ENCODE measurements at places on chromosomes 2 and 18. TPM values are rescaled to one million over a fixed set of nuclear protein-coding genes. Genes with fewer than 3 reads are reported as not detected.
A peak's percentile ranks its signal among the peaks of the same experiment; 100 is the strongest.

DNA sequence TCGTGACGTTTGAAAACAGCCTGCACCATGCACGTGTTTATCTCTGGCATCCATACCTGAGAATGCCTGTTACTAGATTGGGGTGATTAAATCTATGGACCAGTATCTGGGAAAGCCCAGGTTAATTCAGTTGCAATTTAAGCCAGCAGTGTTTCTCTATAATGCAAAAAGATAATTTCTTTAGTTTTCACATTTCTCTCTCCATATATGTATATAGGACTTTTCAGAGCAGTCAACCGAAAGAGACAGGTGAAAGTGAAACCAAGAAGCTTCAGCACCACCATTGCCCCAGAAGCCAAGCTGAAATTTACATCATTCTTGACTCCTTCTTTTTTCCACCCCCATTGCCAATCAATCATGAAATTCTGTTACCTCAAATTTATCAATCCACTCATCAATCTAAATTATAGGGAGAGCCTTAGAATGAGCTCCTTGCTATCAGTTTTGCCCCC, 2.7 kb upstream of the LRP2 start:
- H3K36me3 ChIP-seq: no peaks in the 10 kb centered on the region
- peaks cover 28% of the 10 kb centered on the region for H3K4me1 ChIP-seq
- peaks cover 72% of the 10 kb centered on the region for H3K27me3 ChIP-seq
- H3K27ac ChIP-seq: no peak overlapping the region

GRCh38 chr2:47070920-47071824, 83.9 kb downstream of the STPG4 start:
- no peaks in the 10 kb centered on the region for H3K36me3 ChIP-seq
- H3K4me1 ChIP-seq: peaks cover 42% of the 10 kb centered on the region
- no peak overlapping the region for H3K4me3 ChIP-seq
- no peaks in the 10 kb centered on the region for H3K27me3 ChIP-seq
- peak overlapping the region; percentile 88 for H3K27ac ChIP-seq

- H3K4me1 ChIP-seq: peaks cover 18% of the 10 kb centered on the region
- no peak for DNase-seq
- no peak overlapping the region for H3K4me3 ChIP-seq
- H3K27me3 ChIP-seq: no peaks in the 10 kb centered on the region
These were observed 9.8 kb downstream of the LGALSL start for GRCh38 chr2:64463781-64464180.

DNA sequence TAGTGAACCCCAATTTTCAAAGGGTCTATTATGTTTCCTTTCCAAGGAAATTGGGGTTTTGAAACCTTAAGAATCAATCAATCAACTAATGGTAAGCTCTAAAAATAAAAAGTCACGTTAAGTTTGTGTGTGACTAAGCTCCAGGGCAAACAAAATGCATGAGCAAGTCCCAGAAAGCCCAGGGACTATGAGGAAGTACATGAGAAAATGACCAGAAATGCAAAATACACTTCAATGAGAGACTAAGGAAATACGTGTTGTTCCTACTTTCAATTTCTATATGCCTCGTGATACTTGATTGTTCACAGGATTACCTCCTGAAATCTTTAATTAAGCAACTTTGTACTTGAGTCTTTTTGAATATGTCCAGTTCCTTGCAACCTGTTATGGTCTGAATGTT, 684.4 kb upstream of the SYT4 start:
- H3K4me3 ChIP-seq: no peak overlapping the region
- H3K36me3 ChIP-seq: no peaks in the 10 kb centered on the region
- no peak overlapping the region for H3K27ac ChIP-seq

GRCh38 chr18:941331-941730, 36.7 kb downstream of the ADCYAP1 start:
- DNase-seq: no peak
- peaks cover 9% of the 10 kb centered on the region for H3K4me1 ChIP-seq
- H3K4me3 ChIP-seq: no peak overlapping the region
- no peak overlapping the region for H3K27ac ChIP-seq

The CCDC141 gene
- total RNA-seq: 8.5 TPM

The CAPN14 gene
- total RNA-seq: 0.11 TPM

The IRS1 gene
- 18.6 TPM for total RNA-seq
